Stimulated activated naive CD4-positive, alpha-beta T cell treated with Interleukin-2 at 50 U/mL for 16 hours (primary cell): ENCODE measurements at places on chromosomes 4 and X.

- DNase-seq = no peak
These were observed 505.0 kb downstream of the CENPC start for GRCh38 chr4:67040315-67040714.

DNA sequence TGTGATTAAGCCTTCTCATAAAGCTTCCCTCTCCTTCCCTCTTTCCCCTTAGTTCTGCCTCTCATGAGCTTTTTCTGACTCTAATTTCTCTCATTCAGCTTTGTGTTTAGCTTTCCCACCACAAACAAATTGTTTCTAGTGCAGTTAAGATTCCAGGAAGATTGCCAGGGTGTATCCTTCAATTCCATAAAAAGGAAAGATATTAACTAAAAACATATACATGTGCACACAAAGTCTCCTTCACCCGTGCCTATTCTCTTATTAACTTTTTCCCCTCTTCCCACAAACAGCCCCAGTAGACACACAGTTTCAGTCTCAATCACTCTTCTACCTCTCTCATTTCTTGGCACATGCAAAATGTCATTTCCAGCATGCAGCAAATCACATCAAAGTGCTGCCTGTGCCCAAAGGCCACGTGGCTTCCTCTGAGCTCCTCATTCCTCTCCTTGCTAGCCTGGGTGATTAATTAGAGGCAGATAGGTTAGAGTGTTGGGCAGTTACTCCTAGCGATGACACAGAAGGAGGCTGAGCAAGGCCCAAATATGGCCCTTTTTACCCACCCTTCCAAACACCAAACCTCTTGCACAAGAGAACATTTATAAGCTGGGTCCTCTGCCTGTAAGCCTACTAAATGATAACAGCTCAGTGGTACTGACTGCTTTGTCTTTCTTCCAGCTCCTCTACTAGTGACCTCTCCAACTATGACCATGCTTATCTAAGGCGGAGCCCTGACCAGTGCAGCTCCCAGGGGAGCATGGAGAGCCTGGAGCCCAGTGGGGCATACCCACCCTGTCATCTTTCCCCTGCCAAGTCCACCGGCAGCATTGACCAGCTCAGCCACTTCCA, 159.6 kb downstream of the SOWAHB start:
- DNase-seq = no peak

- DNase-seq = no peak
These were observed 14.4 kb downstream of the CHIC1 start for GRCh38 chrX:73577361-73577760.

GRCh38 chr4:18050448-18050847, 28.9 kb upstream of the LCORL start:
- DNase-seq = no peak

GRCh38 chrX:103329991-103330390, at the start of gene TCEAL7:
TSS of gene TCEAL7 (plus strand) at chrX:103330239. CDS start at chrX:103331404, 1,165 bp downstream.
- DNase-seq = no peak

DNA sequence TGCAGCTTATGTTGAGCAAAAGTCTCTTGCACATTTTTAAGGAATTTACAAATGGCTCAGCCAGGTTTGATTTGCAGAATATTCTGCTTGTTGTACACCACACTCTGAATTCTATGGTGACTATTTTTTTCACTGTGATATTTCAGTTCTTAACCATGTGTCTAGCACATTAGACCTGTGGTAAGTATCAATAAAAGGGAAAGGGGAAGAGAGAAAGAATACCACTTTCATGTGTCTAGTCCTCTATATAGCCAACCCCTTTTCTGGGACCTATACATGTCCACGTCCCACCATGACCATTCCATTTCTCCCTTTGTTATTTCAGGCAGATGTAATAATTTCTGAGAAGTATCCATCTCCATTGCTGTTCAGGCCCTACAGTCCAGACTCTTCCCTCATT, 121.3 kb upstream of the PNPLA4 start:
- no peak for DNase-seq

GRCh38 chr4:186554914-186555827, at the start of gene MTNR1A:
TSS of gene MTNR1A (minus strand) at chr4:186555567. CDS start at chr4:186555365, 202 bp downstream.
- no peak for DNase-seq

DNA sequence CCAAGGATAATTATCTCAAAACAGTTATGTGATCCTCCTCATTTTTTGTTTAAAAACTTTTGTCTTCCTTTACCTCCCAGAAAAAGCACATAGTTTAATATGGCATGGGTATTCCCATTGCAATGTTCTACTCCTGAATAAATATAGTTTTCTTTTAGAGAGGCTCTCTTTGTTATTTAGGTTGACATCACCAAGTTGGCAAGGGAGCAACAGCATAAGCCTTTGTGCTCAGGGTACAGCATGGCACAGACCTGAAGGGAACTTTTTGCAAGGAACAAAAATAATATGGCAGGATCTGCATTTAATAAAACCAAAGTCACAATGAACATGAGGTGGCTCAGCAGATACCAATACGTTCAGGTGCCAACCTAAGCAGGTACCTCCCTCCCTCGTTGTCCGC, 47.1 kb upstream of the NPY2R start:
- no peak for DNase-seq

- DNase-seq = no peak
These were observed 320.5 kb upstream of the IGFBP7 start for GRCh38 chr4:57430726-57431125.

- no peak for DNase-seq
These were observed 115.0 kb downstream of the AGTR2 start for GRCh38 chrX:116285501-116285900.

DNA sequence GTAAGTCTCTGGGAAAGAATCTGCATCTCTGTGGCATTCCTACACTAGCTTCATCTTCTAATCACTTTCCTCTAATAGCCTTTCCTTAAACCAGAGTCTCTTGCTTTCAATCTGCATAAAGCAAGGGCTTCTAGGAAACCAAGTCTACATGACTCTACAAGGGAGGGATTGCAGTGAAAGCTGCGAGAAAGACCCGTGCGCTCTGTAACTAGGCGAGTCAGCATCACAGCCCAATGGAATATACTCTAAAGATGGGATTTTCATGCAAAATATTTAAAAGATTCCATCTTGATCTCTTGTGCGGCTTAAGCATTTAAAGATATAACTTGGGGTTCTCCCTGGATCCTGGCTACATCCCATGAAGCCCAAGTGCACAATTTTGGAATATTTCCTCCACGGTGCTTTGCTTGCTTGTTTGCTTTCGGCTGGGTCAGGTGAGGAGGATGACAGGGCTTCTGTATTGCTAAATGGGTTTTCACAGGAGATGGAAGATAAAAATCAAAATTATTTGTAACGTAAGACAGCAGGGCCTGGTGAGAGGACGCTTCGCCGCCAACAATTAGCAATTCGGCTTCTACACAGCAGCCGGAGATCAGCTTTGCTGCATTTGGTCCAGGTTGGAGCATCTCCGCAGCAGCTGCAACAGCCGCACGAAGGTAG, 687 bp upstream of the GRIA2 start:
- DNase-seq = no peak

GRCh38 chrX:124217304-124218251, 114.9 kb upstream of the TEX13D start:
- DNase-seq = peak; percentile 58
